A549 (cell line): ENCODE measurements at places on chromosomes 3 and 15.

GRCh38 chr3:87733671-87734367, 325.0 kb downstream of the CGGBP1 start:
- no peak for DNase-seq

DNA sequence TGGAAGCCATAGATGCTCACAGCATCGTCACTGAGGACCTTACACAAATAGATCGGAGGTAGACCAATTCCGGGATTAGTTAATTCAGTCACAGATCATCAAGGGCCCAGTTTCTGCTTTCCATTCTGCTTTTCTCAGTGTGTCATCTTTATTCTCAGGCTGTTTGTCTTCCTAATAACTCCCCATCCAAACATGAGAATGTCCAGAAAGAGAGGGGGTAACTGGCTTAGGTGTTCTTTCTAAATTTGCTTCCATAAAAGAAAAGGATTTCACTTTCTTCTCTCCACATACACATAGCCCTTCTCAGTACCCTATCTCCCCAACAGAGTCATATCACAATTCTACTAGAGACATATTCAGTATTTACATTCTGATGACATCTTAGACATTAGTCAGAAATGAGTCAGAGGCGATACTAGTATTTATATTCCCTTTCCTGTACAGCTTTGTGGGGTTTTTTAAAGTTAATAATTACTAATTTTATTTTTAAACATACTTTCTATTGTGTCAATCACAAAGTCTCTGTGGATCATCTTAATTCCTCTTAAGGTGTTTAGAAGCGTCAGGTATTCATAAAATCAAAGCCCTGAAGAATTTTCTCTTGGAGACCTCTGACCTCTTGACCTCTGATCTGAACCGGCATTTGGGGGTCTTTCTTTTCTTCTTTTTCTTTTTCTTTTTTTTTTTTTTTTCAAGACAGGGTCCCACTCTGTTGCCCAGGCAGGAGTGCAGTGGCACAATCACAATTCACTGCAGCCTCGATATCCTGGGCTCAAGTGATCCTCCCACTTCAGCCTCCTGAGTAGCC, 24.3 kb upstream of the IL12A start:
- DNase-seq = peak; percentile 80

DNA sequence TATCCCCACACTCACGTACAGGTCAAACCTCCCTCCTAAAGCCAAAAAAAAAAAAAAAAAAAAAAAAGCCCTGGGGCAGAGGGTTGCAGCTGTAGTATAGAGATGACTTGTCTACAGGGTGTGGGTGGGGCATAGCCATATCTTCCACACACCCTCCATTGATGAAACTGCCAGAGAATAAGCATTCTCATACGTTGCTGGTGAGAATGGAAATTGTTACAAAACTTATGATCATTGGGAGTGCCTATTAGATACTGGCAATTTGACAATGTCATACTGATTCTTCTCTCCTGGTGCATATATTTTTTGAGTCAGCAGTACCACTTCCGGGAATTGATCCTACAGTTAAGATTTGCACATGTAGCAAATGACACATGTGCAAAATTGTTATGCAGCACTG, 11.0 kb upstream of the CTNNB1 start:
- DNase-seq = no peak

DNA sequence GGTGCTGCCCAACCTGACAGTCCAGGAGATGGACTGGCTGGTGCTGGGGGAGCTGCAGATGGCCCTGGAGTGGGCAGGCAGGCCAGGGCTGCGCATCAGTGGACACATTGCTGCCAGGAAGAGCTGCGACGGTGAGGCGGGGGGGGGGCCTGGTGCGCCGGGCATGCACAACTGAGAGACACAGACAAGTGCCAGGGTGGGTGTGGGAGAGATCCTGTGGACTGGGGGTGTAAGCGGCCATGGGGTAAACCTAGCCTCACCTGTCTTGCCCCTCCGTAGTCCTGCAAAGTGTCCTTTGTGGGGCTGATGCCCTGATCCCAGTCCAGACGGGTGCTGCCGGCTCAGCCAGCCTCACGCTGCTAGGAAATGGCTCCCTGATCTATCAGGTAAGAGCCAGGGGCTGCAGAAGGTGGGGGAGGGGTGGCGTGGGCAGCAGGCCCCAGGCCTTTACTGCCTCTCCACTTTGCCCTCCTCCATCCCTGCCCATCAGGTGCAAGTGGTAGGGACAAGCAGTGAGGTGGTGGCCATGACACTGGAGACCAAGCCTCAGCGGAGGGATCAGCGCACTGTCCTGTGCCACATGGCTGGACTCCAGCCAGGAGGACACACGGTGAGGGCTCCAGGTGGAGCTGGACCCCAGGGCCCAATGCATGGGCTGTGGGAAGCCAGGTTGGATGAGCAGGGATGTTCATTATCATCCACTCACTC, 3.3 kb downstream of the CHRD start:
- DNase-seq = no peak

- no peak for DNase-seq
Measured at GRCh38 chr15:25543196-25543595, 104.4 kb upstream of the UBE3A start.

DNA sequence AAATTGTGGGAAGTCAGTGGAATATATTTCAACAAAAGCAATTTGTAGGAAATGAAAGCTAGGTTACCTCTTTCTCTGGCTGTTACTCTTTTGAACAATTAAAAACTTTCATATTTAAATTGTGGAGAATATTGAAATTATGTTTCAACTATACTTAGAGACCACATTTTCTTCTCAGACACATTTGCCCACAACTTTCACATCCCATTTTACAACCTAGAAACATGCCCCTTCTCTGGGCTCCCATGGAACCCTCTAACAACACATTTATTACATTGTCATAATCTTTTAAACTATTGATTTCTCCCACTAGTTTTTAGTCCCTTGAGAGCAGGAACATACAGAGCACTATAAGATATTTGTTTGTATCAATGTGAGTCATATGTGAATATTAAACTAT, 211.7 kb upstream of the TTC14 start:
- no peak for DNase-seq

GRCh38 chr3:177449360-177450006, 252.2 kb upstream of the TBL1XR1 start:
- no peak for DNase-seq

DNA sequence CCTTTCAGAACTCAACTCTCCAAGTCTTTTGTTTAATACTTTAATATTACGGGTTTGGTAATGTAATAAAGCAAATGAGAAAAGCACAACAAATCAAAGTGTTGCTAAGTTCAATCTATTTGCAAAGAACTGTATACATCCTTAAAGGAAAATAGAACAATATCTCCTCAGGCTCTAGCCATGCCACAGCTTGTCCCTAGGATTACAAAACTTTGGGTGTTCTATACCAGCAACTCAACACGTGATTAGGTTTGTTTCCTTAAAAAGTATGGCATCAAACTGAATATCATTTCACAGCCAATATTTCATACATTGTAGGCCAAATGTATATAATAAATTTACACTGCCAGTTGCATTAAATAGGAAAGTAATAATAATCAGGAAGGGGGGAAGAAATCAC, 418.6 kb upstream of the MDFIC2 start:
- DNase-seq = no peak

DNA sequence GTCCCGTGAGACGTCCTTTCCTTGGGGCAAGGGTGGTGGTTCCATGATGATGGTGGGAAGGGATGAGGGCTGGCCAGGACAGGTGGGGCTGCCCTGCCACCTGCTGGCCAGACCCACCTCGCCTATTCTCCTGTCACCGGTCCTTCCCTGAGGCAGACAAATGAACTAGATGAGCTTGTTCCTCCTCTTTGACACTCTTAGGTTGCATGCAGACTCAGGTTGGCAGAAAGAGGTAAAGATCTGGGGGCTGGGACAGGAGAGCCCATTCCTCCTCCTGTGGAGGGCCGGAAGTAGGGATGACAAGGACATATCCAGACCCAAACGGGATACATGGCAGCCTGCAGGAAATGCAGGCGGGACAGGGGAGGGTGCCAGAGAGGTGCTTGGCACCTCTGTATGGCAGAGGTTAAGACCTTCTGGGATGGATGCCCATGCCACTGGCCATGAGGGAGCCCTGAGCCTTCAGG, 38.6 kb downstream of the ACSBG1 start:
- peak; percentile 57 for DNase-seq

DNA sequence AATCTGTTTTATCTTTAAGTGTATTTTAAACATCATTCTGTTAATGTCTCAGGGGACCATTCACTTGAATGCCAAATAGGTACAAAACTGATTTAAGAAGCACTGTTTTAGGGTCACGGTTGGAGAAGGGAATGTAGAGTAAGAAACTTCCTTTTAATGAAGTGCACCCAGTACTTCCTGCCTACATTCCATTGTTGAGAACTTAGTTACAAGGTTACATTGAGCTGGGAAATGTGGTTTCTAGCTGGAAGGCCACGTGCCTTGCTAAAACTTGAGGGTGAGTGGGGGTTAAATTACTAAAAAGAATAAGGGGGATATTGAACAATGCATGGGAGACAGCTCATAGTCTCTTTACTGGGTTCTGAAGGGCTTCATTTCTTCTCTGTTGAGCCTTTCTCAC, 78.3 kb upstream of the TBC1D5 start:
- no peak for DNase-seq

DNA sequence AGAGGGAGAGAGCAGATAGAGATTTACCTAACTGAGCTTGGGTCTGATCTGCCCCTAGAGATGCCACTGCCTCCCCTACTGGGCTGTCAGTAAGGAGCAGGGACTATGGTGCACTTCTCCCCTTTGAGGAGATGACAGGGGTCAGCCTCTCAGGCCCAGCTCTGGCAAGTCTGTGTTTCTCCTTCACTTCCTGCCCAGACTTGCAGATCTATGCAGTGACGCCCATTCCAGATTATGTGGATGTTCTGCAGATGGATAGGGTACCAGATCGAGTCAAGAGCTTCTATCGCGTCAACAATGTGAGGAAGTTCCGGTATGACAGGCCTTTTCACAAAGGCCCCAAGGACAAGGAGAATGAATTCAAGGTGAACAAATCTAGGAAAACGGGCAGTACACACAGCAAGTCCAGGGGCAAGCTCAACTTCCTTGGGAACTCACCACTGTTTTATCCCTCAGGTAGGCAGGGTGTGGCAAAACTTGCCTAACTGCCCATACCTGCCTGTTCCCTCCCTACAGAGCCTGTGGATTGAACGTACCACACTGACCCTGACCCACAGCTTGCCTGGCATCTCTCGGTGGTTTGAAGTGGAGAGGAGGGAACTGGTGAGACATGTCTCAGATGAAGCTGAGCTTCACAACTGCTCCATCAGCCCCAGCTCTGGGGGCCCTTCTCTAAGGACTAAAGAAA, 29.1 kb upstream of the MANF start:
- no peak for DNase-seq

- DNase-seq = no peak
Measured at GRCh38 chr3:171839270-171839669, 3.9 kb upstream of the TMEM212 start.

- no peak for DNase-seq
Measured at GRCh38 chr3:111471831-111472230, 70.2 kb upstream of the CD96 start.

GRCh38 chr3:128784232-128784631, 58.2 kb downstream of the RAB7A start:
- peak; percentile 16 for DNase-seq

- DNase-seq = no peak
Measured at GRCh38 chr15:65344214-65344913, 33.4 kb downstream of the IGDCC3 start.

DNA sequence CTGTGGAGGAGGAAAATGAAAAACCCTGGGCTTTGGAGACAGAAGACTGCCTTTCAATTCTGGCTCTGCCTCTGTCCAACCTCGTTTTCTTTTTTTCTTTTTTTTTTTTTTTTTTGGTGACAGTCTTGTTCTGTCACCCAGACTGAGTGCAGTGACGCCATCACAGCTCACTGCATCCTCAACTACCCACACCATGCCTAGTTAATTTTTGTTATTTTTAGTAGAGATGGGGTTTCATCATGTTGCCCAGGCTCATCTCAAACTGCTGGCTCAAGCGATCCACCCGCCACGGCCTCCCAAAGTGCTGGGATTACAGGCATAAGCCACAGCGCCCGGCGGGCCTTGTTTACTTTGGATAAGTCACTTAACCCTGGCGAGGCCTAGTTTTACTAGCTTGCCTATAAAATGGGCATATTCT, 66.3 kb upstream of the SLC25A26 start:
- DNase-seq = no peak

- DNase-seq = no peak
Measured at GRCh38 chr15:52551762-52552161, 17.1 kb downstream of the ARPP19 start.

DNA sequence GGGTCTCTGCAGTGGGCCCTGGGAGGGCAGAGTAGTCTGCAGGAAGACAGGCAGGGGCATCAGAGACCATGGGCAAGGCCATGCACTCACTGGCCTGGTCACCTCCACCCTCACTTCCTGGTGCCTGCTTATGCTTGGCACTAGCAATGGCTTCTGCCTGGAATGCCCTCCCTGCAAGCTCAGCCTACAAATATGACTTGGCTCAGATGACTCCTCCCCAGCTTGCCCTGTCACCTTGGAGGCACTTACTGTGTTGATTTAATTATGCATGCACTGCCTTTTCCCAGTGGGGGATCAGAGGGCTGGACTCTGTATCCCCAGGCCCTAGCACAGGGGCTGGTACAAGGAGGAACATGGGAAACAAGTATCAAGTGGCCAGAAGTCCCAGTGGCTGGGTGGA, 7.8 kb downstream of the C3orf18 start:
- DNase-seq = no peak

GRCh38 chr15:66670762-66671580, 31.1 kb upstream of the SMAD6 start:
- peak; percentile 53 for DNase-seq

GRCh38 chr3:37309921-37310665, 135.7 kb upstream of the LRRFIP2 start:
- DNase-seq = no peak

GRCh38 chr15:47756872-47757271, 39.6 kb downstream of the SEMA6D start:
- DNase-seq = no peak

GRCh38 chr3:98561727-98562521, 30.1 kb downstream of the GPR15 start:
- no peak for DNase-seq

DNA sequence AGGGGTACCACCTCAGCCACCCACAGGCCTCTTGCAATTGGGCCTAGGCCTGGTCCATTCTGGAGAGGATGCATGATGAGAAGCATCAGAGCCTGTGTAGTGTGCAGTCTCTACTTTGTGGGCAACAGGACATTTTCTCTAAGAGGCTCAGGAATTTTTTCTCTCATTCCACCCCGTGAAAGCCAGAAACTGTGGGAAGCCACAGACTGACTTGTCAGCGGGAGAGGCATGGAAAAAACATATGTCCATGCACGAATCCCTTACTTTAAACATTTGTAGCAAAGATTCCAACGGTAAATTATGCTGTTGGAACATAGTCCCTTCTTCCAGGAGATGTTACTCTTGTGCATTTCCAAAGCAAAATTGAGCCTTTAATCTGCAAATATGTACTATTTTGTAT, 196.5 kb downstream of the KLHL25 start:
- DNase-seq = no peak

- no peak for DNase-seq
Measured at GRCh38 chr3:185629554-185630181, 43.6 kb downstream of the SENP2 start.
